ENCODE measurements at places on chromosomes 2 and 18.
A peak's percentile ranks its signal among the peaks of the same experiment; 100 is the strongest.

GRCh38 chr2:233976690-233977294 lies 59.6 kb downstream of the TRPM8 start:
- peak; percentile 60 for DNase-seq

- DNase-seq, result no peak
These were observed 27.3 kb downstream of the LPIN2 start for GRCh38 chr18:2985628-2986027.

GRCh38 chr2:20430461-20431300 lies 16.2 kb upstream of the RHOB start:
- no peak for DNase-seq

DNA sequence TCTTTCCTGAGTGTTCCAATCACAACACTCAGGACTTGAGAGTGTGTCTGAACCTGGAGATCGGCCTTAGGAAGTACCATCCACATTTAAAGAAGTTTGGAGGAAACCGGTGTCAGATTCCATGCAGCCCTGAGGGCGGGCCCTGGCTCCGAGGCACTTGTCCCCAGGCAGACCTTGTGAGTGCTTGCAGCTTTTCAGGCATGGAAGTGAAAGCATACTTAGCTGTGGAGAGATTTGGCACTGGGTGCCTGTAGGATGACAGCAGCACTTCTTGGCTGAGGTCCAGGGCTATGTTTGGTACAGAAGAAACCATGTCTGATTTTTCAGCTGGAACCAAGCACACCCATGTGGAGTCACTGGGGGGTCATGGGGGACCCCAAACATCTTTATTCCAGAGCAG lies 230.8 kb downstream of the SEPTIN10 start:
- DNase-seq, result peak; percentile 63

GRCh38 chr2:47230418-47230817 lies 75.3 kb upstream of the STPG4 start:
- DNase-seq, result no peak

GRCh38 chr2:182330451-182331305 lies 96.2 kb downstream of the PDE1A start:
- no peak for DNase-seq

DNA sequence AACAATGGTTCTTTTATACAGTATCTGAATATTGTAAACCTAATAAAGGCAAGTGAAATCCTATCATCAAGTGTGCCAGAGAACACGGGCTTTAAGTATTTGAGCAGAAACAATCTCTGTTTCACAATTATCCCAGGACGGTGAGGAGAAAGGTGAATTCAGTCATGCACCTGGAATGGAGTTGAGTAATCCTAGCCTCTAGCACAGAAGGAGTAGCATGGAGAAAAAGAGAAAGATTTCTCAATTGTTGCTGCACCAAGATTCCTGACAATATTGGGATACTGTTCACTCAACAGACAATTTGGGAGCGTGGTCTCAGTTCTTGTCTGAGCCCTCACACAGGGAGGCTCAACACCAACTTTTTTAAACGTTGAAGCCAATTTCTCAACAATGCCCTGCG lies 510.6 kb downstream of the SOX11 start:
- DNase-seq, result no peak

GRCh38 chr18:23494992-23495391 lies 8.3 kb upstream of the RMC1 start:
- no peak for DNase-seq

GRCh38 chr2:15299904-15300520 lies 261.1 kb downstream of the NBAS start:
- DNase-seq, result no peak

Measured in HTR-8/SVneo (cell line).